SK-N-SH treated with all-trans-retinoic acid at 6 μM for 48 hours (cell line): ENCODE measurements at places on chromosomes 12 and 14.

- no peak for ATAC-seq
Observed at GRCh38 chr14:101315802-101316296, 245.4 kb upstream of the DIO3 start.

- peak; percentile 86 for ATAC-seq
Observed at GRCh38 chr12:113149361-113150150, at the start of gene CFAP73. Gene CFAP73, plus strand, starts transcription at chr12:113149724. Its CDS starts 134 bp downstream, at chr12:113149858.

DNA sequence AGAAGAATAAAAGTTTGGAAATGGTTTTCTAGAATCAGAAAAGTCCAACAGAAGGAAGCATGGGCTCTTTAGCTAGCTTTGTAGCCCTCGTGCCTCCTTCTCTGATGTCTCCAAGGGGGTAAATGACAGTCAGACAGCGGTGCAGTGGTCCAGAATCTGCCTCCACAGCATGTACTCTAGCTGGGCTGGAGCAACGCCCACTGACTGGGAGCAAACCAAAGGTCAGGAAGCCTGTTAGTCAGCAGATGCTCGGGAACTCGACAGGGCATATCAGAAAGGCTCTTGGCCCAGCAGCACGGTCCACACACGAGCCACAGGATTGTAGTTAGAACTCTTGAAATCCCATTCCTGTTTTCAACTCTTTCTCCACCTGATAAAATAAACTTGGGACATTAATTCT is 164.3 kb downstream of the GRIN2B start:
- ATAC-seq: no peak

DNA sequence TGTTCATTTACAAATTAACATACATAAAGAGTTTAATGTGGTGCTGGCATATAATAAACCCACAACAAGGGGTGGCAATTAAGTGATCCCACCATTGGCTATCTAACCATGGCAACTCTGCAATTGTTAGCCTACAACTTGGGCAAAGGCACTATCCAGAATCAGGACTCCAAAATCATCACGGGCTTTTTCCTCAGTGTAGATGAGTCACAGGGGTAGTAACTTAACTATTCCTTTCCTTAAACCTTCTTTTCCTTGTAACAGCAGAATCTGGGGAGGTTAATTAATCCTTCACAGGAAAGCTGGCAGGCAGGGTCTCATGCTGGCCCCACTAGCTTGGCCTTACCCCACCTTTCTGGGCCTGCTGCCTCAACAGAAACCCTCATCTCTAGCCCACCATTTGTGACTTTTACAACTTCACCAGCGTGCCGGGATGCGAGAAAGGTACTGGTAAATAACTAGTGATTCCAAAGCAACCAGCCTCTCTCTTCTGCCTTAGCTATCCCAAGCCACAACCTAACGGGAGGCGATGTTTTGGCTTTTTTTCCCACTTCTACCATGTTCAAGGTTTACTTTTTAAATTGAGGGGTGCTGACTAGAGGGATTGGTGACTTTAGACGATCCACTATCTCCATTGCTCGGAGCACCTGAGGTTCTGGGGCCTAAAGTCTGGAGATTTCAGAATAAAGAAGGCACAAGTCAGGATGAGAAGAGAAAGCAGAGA is 744 bp downstream of the ATP5MC2 start:
- ATAC-seq: no peak

DNA sequence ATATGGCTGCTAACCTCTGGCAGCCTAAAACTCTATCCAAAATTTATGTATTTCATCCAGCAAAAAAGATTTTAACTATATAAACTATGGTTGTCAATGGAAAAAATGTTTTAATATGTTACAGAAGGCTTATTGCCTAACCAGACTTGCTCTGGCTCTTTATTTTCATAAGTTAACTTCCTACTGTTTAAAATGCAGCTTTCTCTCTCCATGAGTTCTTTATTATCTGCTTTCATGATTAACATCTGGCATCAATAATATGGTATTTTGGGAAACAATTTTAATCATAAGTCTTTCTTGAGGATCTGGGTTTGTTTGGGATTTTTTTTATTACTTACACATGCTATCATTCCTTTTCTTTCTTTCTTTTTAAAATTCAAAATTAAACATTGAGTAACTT is 20.5 kb downstream of the KERA start:
- peak; percentile 80 for ATAC-seq

DNA sequence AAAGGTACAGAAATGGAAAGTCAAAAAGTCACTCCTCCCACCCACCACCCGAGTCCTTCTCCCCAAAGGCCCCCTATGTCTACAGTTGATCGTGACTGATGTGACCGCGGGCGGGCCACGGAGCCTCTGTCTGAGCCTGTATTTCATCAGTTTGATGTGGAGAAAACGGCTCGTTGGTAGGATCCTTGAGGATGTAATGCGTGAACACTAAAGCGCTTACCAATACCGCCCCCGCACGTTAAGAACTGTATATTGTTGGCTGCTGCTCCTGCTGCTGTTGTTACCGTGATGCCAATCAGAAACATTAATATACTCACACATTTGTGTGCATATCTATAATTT is 24.6 kb upstream of the UBC start:
- peak; percentile 48 for ATAC-seq

DNA sequence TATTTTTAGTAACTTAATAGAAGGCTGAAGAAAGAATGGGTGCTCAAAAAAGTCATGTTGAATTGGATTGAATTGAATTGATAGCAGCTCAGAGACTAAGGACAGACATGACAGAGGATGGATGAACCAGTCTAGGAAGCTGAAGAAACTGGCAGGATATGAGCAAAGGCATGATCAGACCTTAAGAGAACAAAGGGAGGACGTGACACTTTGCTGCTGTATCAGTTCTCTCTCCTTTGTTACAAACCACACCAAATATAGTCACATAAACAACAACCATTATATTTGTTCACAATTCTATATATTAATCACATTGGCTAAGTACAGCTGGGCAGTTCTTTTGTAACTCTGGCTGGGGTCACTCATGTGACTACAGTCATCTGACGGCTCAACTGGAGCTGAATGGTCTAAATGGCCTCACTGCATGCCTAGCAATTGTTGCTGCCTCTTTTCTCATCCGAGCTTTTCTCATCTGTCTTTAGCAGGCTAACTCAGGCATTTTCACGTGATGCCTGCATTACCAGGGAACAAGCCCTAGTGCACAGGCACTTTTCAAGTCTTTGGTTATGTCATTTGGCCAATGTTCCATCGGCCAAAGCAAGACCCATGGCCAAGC is 355.0 kb downstream of the ETNK1 start:
- no peak for ATAC-seq

DNA sequence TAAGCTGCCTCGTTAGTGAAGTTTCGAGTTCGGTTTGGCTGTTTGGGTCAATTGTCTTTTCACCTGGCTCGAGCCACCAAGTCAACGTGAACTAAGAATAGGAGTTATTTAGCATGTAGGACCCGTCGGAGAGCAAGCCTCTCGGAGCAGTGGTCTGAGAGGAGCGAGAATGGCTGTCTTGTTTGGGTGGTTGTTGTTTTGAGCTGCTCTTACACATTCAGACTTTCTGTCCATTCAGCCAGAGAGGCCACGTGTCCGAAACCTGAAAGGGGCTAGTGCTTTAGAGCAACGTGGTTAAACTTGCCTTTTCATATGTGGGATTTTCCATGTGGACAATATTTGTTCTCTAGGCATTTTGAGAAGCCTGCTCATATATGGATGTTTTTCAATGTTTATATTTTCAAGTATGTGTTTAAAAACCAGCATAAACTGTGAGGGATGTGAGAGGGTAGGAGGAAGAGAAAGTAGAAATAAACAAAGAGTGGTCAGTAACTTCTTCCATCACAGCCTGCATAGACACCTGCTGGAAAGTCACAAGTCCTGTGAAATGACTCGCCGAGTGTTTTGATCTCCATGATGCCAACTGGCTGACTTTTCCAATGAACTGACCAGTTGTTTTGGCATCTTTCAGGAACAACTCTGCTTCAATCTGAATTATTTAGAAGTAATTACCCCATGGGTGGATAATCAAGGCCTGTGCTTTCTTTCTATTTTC is 221.0 kb downstream of the ASCL1 start:
- ATAC-seq: no peak

- no peak for ATAC-seq
Observed at GRCh38 chr12:94488463-94488862, 28.8 kb upstream of the CEP83 start.

DNA sequence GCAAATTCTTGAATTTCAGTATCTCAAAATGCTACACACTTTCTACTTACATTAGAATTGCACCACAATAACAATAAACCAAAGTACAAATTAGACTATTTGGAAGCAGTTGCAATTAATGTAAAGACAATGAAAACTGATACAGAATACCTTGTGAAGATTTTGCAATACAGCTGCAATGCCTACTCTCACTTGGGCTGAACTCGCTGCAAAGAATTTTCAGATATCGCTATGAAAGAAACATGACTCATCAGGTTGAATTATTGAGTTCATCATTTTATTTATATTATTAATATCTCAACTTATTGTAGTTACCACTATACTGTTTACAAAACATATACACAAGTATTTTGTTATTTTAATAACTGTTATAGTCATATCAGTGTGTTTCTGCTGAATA is 108.0 kb upstream of the TMTC2 start:
- no peak for ATAC-seq

DNA sequence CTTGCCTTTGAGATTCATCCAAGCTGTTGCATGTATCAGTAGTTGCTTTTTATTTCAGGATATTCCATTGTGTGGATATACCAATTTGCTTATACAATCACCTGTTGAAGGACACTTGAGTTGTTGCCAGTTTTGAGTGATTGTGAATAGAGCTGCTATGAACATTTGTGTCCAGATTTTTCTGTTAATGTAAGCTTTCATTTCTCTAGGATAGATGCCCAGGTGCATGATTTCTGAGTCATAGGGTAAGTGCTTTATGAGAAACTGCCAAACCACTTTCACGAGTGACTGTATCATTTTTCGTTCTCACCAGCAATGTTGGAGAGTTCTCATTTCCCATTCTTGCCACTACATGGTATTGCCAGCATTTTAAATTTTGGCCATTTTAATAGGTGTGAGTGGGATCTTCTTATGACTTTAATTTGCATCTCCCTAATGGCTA is 434.6 kb upstream of the RGS6 start:
- peak; percentile 24; the same call in 2 of the 3 replicates for ATAC-seq

DNA sequence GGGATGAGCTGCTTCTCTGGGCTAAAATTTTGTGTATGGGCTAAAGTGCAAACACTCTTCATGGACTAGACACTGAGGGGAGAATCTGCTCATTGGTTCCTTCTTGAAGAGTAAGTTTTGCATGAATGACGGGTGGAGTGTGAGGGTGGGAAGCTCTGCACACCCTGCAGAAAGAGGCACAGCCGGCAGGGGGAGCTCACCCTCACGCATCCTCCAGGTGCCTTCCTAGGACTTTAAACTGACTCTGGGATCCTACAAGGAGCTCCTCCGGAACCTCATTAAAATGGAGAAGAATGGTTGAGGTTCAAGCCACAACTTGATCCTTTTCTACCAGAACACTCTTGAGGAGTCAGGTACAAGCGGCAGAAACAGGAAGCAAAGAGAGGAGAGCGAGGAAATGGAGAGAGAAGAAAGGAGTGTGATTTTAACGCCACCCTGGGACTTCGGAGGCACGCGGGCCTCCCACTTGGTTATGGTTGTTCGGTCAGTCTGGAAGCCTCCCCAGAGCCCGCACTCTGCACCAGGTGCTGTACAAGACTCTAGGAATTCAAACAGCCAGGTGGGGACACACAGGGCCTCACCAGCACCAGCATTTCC is 87.5 kb downstream of the SETD3 start:
- peak; percentile 77 for ATAC-seq

GRCh38 chr14:52660832-52661231 is 34.5 kb downstream of the ERO1A start:
- ATAC-seq: no peak

- no peak for ATAC-seq
Observed at GRCh38 chr12:19026614-19027488, 102.7 kb upstream of the PLEKHA5 start.
